ENCODE measurements at places on chromosomes 7 and 10.

DNA sequence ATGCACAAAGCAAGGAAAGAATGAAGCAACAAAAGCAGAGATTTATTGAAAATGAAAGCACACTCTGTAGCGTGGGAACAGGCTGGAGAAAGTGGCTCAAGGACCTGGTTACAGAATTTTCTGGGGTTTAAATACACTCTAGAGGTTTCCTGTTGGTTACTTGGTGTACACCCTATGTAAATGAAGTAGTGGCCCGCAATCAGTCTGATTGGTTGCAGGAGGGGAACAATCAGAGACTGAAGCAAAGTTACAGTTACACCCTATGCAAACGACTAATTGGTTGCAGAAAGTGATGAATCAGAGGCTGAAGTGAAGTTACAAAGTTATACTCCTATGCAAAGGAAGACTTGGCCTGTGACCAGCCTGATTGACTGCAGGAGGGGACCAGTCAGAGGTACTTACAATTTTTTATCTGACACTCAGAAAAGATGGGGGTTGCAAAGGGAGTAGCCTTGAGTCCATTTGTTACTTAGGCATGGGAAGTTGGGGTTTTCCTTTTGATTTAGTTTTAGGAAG is 3.6 kb upstream of the MTPN start:
- peak; percentile 46 for DNase-seq

DNA sequence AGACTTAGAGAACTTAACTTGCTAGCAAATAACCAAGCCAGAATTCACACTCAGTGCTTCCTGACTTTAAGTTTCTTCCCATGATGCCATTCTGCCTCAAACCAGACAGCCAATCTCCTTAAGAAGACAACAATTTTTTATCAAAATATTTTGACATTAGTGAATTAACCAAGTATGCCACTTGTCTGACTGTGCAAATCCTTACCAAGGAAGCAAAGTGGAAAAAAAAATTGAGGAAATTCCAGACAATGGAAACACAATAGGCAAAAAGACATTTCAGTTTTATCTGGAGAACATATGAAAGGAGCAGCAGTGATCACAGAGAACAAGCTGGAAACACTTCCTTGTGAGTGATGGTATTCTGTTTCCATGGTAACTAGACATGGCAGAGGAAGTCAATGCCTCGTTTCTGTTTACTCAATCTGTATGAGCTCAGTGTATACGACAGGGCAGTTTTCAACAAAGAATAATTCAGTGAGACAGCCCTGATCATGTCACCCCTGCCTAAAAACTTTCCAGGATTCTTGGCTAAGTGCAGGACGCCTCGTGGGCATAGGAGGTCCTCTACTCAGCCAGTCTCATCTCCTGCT is 114.2 kb downstream of the DYNC1I1 start:
- DNase-seq = no peak

DNA sequence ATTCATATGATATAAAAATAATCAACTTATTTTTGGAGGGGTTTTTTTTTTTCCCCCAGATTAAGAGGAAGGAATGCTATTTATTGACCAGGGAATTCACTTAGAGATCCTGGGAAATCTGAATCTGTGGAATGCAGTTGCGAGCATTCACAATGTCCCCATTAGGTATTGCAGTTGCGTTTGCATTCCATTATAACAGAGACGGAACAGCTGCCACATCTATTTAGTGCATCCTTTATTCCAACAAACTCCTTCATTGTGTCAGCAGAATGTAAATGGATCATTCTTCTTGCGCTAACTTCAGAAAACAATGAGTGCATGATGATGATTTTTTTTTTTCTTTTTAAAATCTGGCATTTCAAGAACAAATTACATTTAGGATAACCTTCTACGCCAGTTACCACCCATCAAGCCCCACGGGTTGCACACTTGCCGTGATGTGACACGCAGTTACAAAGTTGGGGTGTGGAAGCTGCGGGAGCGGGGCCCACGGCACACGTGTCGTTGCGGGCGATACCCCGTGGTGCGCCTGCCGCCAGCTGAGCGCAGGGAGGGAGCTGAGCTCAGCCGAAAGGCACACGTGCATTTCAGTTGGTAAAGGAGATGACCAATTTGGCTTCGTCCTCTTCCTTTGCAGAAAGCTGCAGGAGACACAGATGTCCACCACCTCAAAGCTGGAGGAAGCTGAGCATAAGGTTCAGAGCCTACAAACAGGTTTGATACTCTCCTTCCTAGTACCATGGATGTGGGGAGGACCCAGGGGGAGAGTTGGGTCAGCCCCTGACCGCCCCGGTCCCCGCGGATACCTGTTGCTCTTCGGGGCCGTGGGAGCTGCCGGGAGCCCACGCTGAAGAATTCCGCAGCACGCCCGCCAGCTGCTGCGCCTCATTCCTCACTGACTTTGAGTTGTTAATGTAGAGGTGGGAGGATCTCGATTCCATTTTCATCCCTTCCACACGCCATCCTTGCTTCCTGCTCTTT is 175.3 kb upstream of the SH2B2 start:
- no peak for DNase-seq

GRCh38 chr10:96619120-96619519 is 32.3 kb upstream of the TM9SF3 start:
- DNase-seq = peak; percentile 99

- DNase-seq = no peak
These were observed 73.1 kb downstream of the EEPD1 start for GRCh38 chr7:36226151-36226550.

GRCh38 chr10:67858971-67859370 is 21.0 kb upstream of the DNAJC12 start:
- DNase-seq = no peak

GRCh38 chr7:100247152-100247757 is 27.5 kb downstream of the PVRIG start:
- peak; percentile 62 for DNase-seq

DNA sequence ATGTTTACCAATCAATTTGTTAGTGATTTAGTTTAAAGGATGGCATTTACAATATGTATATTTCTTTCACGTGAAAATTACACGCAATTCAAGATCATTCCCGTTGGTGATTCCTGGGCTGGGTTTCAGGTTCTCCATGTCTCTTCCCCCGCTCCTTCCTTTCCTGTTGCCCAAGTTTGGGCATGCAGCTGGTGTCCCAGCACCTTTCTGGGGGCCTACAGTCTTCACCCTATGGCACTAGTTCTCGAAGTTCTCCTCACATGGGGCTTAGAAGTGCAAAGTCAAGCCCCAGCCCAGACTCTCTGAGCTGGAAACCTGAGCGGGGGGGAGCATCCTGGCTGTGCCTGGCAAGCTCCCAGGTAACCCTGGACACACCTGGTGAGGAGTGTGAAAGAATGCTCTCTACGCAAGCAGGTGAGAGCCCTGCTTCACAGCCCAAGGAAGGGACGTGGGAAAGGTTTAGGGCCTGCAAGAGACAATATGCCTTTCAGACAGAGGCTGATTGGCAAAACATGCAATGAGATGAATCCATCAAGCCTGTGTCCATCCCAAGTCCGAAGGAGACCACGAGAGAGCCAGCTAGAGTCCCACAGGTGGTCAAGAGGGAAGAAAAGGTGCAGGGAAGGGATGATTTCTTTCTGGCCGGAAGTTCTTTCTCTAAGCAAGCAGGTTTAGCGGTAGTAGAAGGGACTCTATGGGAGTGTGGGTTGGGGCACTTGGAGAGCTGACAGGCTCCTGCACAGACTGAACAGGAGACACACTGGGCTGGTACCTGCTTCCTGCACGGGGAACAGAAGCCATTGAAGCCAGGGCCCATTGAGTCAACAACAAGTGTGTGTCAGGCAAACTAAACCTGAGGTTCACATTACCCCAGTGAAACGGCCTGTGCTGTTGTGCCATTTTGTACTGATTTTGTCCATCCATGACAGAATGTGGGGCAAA is 131.1 kb downstream of the ADARB2 start:
- no peak for DNase-seq

- no peak for DNase-seq
These were observed 318.5 kb downstream of the DOCK4 start for GRCh38 chr7:111887734-111888133.

GRCh38 chr10:1696106-1696505 is 41.2 kb downstream of the ADARB2 start:
- no peak for DNase-seq

- DNase-seq = no peak
These were observed 350.7 kb downstream of the ELMO1 start for GRCh38 chr7:37097983-37098382.

DNA sequence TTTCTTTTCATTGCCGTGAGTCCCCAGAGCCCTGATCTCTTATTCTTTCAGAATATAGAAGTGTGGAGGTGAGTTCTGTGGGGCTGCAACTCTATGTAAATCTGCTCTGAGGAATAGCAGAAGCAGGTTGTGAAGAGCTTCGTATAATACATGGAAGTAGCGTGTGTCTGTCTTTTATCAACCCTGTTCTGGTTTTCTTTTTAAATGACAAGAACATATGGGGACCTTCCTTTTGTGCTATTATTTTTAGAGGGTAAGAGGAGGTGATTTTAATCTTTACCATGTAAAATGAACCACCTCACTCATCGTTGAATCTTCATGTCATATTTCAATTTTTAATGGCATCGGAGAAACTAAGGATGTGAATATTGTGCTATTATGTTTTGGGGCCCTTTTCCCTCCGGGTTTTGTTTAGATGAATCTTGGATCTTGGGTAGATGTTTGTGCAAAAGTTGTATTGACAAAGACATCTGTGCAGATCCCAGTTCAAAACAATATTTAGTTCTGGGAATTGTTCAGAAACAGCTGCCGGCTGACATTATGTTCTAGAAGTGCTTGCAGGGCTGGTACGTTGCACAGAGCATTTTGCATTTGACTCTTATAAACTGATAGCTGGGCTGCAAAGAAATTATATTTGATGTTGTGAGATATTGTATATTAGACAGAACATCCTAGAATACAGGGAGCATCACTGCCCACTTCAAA is 46.7 kb downstream of the PLXDC2 start:
- DNase-seq = no peak

- DNase-seq = no peak
These were observed 3.8 kb upstream of the HOXA4 start for GRCh38 chr7:27134392-27134791.
